NB4 (cell line): ENCODE measurements at places on chromosomes 1 and 21.
A peak's percentile ranks its signal among the peaks of the same experiment; 100 is the strongest.

DNA sequence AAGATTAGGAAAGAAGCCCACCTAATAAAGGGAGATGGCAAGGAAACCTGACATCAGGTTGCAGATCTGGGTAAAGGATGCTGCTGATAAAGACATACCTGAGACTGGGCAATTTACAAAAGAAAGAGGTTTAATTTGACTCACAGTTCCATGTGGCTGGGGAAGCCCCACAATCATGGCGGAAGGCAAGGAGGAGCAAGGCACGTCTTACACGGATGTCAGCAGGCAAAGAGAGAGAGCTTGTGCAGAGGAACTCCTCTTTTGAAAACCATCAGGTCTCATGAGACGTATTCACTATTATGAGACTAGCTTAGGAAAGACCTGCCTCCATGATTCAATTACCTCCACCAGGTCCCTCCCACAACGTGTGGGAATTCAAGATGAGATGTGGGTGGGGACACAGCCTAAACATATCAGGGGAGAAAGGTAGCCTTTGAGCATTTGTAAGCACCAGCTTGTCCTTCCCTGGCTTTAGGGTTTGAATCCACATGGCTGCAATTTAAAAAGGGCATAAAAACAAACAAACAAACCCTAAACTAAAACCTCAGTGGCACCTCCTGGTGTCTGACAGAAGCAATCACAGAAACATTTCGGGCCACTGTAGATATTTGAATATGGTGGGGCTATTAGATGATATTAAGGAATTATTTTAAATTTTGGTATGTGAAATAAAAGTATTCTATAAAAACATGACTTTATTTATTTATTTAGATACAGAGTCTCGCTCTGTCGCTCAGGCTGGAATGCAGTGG is 33.1 kb downstream of the SLC2A7 start:
- no peak for DNase-seq

- peak; percentile 57 for DNase-seq
These were observed at the start of gene FAM89A for GRCh38 chr1:231040019-231040799. TSS of gene FAM89A (minus strand) at chr1:231040254. CDS start at chr1:231040211, 43 bp downstream.

DNA sequence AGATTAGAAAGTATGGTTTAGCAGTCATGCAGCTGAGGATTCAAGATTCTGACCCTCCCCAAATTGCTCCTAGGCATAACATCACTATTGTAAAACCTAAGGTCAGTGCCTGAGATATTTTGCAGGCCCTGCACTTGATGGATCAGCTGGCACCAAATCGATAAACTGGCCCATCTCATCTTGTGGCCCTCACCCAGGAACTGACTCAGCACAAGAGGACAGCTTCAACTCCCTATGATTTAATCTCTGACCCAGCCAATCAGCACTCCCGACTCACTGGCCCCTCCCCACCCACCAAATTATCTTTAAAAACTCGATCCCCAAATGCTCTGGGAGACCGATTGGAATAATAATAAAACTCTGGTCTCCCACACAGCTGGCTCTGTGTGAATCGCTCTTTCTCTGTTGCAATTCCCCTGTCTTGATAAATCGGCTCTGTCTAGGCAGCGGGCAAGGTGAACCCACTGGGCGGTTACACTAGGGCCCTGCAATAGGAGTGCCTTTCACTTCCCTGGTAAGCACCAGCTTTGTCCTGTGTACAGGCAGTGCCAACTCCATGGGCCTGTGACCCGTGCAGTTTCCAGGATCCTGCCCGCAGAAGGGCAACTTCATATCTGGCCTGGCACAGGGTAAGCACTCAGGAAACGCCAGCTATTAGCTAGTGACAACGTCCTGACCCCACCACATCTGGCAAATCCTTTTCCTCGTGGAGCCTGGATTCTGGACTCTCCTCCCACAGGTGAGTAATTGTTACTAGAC is 28.7 kb upstream of the SLC2A5 start:
- DNase-seq, result no peak

DNA sequence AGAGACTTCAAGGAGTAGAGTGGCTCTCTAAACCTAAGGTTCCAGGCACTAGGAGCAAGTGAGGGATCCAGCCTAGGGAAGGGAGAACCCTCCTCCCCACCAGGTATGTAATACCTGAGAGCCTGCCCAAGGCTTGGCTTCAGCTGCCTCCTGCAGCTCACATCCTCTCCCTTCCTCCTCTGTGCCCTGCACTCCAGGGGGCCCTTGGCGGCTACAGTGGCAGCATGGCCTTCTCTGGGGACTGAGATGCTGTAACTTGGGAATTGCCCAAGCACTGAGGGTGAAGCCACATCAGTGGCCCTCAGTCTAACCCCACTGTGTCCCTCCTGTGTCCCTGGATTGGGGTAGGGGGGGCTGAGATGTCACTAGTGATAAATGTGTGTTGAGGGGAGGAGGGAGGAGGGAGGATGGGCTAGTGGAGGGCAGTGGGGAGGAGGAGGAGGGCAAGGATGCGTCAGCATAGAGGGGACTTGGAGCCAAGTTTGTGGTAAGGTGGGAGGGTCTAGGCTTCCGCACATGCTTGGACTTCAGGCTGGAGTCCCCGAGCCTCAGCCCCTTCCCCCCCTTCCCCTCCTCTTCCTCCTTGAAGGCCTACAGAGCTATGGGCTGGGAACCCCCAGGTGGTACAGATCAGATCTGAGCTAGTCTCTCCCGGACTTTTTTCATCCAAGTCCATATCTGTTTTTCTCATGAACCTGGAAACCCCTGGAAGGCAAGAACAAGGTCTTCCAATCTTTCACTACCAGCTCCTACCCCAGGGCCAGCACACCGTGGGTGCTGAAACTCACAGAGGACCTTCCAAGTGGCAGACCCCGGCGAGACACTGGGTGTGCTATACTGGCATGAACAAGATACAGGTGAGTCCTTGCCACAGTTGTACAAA is 17.5 kb downstream of the COL9A2 start:
- peak; percentile 78 for DNase-seq

DNA sequence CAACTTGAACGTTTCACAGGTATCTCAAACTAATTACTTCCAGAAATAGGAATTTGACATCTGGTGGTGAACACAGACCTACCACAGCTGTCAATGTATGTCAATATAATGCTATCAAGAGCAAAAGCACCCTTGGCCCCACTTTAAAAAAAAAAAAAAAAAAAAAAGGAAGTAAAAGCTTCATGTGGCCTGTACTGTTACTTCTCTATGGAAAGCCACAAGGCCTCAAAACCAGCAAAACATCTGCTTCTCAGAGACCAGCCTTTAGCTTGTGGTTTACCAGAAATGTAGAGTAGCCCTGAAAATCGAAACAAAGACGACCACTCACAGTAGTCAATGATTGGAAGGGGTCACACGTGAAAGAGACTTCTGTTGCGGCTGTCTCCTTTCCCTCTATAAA is 109.6 kb downstream of the SLC45A1 start:
- peak; percentile 90 for DNase-seq

- no peak for DNase-seq
These were observed 95.6 kb downstream of the TTC3 start for GRCh38 chr21:37168666-37169065.

DNA sequence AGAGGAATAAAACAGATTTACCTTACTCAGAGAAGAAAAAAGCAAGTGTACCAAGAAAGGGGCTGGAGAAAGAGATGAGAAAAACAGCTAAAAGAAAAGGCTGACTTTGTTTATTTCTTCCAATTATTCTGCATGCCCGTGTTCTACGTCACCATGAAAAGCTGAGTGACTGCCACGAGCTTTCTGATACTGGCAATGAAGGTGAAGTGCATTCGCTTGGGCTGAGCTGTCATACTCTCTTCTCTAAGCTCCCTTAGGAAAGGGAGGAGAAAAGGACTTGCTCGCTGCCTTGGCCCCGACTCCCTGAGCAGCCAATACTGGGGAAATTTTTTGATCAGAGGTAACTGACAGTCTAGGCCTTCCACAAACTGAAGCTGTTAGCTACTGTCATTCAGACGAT is 105.4 kb downstream of the SMYD2 start:
- no peak for DNase-seq

DNA sequence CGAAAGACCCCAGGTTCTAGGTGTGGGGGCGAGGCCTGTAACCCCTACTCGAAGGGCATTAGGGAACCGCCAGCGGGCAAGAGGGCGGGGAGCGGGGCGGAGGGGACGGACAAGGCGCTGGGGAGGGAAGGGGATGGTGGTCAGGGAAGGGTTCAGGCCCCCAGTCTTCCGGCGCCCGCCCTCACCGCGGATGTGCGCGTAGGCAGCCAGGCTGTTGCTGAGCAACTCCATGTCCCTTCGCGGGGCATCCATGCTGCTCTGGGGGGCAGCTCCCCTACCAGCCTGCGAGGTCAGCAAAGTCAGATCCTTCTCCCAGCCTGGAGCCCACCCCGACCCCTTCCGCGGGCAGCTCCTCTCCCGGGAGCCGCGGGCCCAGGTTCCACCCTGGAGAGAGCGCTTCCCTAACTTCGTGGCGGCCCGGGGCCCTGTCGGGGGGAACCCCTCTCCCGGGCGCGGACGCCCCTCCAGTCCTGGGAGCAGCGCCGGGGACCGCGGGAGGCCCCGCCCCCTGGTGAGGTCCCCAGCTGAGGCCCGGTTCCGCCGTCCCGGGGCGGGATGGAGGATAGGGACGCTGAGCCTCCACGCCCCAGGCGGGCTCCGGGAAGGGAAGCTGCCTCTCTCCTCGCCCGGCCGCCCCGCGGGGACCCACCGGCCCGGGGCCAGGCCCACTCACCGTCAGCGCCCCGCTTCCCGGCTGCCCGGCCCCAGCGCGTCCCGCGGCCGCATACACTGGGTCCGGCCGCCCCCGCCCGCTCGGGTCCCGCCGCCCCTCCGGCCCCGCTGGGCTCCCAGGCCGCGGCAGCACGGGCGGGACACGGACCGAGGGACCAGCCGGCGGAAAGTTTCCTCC is 434 bp downstream of the EVA1B start:
- peak; percentile 76 for DNase-seq

- peak; percentile 27 for DNase-seq
These were observed 1.2 kb downstream of the MIER1 start for GRCh38 chr1:66925944-66926343.

GRCh38 chr1:41268154-41268770 is 26.2 kb upstream of the SCMH1 start:
- DNase-seq, result peak; percentile 71

- DNase-seq, result no peak
These were observed 108.6 kb downstream of the OLFML2B start for GRCh38 chr1:161915051-161915503.

DNA sequence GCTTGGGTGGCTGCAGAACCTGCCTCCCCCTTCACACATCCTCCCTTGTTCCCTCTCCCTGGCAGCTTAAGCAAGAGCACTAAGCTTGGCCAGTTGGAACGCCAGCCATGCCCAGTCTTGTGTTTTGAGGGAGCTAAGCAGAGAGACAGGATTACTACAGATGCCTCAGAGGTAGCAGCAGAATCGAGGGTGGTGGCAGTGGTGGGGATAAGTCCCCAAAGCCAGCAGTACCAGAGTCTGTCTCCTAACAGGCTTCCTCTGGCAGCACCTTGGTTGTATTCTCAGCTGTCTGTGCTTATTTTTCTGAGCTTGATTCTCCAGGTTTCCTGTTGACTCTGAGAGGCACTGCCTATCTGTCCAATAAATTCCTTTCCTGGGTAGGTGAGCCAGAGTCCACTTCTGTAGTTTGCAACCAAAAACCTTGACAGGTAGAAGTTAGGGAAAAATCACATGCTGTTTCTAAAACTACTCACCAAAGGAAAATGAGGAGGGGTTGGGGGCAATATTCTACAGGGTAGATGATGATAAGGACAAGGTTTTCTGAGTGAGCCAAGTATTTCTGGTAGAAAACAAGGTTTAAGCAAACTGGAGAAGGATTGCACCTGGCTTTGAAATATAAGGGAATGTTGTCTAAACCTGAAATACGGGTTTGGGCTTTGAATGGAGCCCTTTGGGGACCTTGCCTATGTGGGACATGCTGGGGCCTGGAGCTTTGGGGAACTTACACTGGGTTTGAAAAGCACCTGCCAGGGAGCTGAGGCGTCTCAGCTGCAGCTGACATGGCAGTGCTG is 100.8 kb downstream of the PBX1 start:
- DNase-seq, result no peak

DNA sequence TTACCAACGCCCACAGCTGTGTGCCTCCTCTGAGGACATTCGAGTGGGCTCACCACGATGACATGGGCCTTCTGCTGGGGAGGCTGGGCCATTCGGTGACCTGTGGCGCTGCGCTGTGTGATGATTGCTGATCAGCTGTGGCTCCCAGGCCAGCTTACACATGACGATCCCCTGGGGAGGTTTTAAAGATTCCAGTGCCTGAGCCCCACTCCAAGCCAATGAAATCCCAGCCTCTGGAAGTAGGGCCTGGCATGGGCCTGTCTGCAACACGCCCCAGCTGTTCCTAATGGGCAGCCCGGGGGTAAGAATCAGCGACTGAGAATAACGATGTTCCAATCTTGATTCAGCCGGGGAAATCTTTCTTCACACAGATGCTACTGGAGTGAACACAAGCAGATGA is 153.7 kb downstream of the KCNJ6 start:
- no peak for DNase-seq

DNA sequence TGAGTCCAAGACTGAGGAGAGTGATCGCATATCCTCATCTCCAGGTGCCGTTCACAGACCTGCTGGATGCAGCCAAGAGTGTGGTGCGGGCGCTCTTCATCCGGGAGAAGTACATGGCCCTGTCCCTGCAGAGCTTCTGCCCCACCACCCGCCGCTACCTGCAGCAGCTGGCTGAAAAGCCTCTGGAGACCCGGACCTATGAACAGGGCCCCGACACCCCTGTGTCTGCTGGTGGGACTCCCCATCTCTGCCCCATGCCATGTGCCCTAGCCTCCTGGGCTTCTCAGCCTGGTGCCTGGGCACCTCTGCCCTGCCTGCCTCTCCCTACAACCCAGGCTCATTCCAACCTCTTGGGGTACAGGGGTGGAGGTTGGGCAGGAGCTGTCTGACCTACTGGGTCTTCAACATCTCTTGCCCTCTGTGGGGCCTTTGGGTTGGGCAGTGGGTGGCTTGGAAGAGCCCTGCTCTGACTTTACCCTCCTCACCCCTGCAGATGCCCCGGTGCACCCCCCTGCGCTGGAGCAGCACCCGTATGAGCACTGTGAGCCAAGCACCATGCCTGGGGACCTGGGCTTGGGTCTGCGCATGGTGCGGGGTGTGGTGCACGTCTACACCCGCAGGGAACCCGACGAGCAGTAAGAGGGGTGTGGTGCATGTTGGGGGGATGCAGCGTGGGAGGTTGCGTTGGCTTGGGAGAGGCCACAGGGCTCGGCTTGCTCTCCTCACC is 7.2 kb downstream of the AMPD2 start:
- DNase-seq, result no peak

DNA sequence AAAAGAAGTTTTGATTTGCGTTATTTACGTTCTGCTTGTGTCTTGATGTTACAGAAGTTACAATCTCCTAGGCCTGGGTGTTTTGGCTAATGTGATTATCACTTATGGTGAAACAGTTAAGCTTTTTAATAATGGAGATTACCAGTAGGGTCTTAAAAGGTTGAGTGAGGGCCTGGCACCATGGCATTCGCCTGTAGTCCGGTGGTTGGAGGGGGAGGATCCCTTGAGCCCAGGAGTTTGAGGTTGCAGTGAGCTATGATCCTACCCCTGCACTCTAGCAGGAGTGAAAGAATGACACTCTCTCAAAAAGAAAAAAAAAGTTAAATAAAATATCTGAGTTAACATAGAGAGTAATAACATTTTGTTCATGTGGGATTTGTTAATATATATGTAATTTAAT is 8.8 kb upstream of the SPEN start:
- no peak for DNase-seq
